ENCODE measurements at places on chromosomes 11 and 22.

DNA sequence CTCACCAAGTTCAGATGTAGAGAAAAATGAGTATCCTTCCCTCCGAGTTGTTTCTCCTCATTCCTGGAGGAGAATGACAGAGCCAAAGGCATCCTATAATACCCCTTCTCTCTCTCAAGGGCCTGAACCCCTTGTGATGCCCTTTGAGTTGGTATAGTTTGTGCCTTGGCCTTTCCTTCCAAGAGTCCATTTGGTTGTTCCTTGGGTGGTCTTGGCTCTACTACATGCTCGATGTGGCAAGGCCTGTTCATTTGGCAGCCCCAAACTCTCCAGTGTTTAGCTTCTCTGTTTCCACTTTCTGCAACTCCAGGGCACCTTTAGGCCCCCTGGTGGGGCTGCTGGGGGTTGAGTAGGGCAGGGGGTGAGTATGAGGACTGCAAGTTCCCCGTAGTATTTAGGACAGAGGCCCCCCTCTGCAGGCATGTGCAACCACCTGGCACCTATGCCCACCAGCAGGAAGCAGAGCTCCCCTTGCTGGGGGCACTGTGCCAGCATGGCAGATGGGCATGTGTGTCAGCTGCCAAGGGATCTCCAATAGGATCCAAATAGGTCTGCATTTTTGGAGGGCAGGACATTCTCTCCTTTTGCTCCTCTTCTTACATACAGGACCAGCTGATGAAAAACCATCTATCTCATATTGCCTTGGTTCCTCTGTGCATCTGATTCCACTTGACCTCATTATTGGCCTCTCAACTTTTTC, 217.2 kb upstream of the CADM1 start:
- no peak for DNase-seq

GRCh38 chr11:102462610-102463009, 10.0 kb upstream of the TMEM123 start:
- no peak for DNase-seq

DNA sequence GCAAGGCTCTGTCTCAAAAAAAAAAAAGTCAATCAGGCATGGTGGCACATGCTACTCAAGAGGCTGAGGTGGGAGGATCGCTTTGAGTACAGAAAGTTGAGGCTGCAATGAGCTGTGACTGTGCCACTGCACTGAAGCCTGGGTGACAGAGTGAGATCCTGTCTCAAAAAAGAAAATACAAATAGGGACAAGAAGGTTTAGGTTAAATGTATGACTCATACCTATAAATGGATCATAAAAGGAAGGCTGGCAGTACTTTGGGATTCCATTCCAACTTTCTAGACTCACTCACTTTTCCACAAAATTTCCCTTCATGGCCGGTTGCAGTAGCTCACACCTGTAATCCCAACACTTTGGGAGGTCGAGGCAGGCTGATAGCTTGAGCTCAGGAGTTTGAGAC, 25.6 kb upstream of the OSBP start:
- DNase-seq, result no peak

- no peak for DNase-seq
These were observed 21.4 kb downstream of the MN1 start for GRCh38 chr22:27780161-27780575.

- no peak for DNase-seq
These were observed 28.3 kb downstream of the RAB39A start for GRCh38 chr11:107956543-107956942.

DNA sequence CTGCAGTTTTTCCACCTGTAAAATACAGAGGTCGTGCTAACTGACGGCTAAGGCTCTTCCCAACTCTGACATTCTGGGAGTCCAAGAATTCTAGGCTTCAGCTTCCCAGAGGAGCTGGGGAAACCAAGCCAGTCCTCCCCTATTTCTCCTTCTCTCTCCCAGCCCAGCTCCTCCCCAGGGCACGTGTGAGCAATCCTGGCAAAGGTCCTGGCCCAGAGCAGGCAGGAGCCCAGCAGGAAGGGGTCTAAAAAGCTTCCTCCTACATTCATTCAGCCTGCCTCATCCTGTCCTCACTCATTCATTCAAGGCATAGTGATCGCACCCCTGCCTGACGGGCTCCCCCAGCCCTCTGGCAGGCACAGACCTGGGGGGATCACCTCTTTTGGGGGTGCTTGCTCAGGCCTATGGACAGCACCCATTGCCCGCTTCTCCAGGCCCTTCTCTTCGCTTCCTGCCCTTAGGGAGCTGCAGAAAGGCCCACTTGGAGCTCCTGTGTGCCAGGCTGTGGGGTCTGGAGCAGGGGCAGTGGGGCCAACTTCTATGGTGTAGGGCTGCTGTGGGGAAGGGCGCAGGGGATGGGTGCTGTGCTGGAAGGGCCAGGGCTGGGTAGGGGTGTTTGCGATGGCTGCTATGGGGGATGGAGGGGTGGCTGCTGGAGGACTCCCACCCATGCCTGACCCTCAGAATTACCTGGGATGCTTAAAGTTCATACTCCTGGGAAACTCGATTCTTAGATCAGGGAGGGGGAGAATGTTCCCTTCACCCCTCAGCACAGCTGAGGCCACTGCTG, 9.8 kb downstream of the KCNC1 start:
- DNase-seq, result no peak

GRCh38 chr11:134701564-134702165, 289.6 kb upstream of the B3GAT1 start:
- peak; percentile 16 for DNase-seq

GRCh38 chr11:110087812-110088534, 5.2 kb upstream of the ZC3H12C start:
- no peak for DNase-seq

DNA sequence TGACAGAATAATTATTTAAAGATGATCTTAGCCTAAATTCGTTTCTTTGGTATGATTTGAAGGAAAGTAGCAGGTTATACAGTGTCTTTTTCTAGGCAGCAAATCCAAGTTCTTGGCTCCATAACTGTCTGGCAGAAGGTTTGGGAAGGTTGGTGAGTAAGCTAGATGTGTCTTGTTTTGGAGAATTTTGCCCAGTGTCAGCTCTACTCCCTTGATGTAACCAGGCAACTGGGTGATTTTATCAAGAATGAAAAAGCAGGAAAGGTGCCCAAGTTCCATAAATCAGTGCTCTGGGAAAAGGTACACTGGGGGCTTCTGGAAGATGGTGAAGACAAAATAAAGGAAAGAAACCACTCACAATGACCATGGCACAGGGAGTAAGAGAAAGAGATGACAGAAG, 71.5 kb upstream of the USP47 start:
- DNase-seq, result no peak
